ENCODE measurements at places on chromosomes 6 and 20.

- DNase-seq: no peak
Measured at GRCh38 chr6:127963495-127963894, 62.6 kb upstream of the THEMIS start.

GRCh38 chr6:104574135-104574750 is 285.5 kb downstream of the HACE1 start:
- no peak for DNase-seq

GRCh38 chr20:63648895-63649589 is 4.2 kb downstream of the STMN3 start:
- no peak for DNase-seq

DNA sequence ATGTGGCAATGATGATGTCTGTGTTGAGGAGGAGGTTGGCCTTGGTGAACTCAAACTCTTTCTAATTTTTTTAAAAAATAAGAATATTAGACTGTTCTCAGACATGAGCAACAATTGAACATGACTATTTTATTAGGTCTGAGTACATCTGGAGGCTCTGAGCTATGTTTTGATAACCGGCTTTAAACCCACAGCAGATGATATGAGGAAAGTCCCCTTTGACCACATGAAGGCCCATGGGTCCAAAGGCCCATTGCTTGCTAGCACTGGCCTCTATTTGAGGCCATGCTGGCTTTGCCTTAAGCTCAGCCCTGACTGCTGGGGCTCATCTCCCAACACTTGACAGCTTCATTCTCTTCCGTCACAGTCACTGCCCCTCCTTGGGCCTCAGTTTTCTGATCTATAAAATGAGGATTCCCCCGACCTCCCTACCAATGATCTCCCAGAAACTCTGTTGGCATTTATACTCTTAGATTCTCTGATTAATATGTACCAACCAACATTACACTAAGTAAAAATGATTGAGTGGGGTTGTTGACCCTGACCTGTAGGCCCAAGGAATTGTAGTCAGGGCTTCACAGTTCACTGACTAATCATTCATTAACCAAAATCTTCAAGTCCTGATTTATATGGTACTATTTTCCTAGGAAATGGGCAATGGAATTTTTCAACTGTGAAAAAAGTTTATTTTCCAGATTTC is 23.9 kb upstream of the TINAG start:
- no peak for DNase-seq

GRCh38 chr20:20992686-20993360 is 113.3 kb downstream of the LINC00237 start:
- no peak for DNase-seq

DNA sequence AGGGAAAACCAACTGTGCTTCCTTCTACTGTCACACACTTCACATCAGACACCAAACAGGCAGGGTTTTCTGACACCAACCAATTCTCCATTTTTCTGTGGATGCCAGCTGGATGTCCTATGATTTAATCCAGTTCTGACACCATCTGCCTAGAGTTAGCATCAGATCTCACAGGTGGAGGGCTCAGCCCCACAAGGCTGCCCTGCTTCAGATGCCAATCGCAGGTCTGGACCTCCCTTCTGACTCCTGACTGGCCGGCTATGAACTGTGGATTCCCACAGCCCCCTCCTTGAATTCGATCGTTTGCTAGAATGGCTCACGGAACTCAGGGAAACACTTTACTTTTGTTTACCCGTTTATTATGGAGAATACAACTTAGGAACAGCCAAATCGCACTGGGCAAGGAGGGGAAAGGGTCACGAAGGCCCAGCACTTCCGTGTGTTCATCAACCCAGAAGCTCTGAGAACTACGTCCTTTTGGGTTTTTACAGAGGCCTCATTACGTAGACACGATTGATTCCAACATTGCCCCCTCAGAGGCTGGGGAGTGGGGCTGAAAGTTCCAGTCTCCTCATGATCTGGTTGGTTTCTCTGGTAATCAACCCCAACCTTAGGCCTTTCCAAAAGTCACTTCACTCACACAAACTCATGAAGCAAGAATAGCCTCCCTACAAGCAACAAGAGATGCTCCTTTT is 25.4 kb upstream of the MAS1 start:
- DNase-seq: no peak

Data from activated naive CD4-positive, alpha-beta T cell treated with Interleukin-2 at 50 U/mL for 16 hours (primary cell).